ENCODE measurements at places on chromosomes 16 and 17.

GRCh38 chr17:45092911-45093430 is 31.9 kb downstream of the NMT1 start:
- DNase-seq, result no peak

DNA sequence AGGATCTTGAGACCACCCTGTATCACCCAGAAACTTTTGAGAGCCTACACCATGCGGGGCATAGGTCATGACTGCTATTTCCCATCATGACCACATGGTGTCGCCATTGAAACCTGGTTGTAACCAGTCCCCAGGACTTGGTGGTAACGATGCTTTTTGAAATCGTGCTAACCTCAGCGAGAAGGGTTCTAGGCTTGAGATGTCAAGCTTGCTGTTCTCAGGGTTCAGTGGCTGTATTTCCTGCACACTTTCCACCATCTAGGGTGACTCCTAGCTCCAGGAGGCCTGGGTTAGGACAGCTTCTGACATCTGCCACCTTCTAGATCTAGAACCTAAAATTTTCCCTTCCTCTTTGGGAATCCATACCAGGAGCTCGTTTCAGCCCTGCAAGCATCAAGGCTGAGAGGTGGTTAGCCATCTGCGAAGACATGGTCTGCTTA is 13.0 kb upstream of the SPNS3 start:
- DNase-seq, result peak; percentile 54

- DNase-seq, result no peak
Observed at GRCh38 chr17:36185416-36185815, 9.0 kb upstream of the TBC1D3B start.

DNA sequence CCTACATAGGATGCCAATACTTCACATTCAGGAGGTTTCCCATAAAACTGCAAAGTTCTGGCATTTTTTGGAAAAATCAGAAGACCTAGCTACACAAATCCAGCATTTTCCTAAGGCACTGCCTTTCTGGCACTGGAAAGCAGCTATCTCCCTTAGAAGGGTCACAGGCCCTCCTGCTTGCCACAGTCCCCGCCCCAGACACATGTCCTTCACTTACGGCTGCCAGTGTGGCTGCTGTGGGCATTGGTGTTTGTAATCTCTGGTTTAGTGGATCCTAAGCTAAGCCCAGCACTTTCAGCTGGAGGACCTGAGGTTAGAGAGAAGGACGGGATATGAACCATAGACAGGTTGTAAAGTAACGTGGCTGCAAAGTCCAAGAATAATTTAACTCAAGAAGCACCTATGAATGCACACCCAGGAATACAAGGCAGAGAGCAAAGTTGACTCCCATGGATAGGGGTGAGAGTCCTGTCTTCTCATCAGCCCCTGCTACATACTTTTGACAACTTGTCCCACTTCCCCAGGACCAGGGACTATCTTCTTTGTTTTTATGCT is 100.0 kb downstream of the XYLT1 start:
- DNase-seq, result no peak

GRCh38 chr16:85136213-85136701 is 24.0 kb upstream of the CIBAR2 start:
- peak; percentile 26 for DNase-seq

DNA sequence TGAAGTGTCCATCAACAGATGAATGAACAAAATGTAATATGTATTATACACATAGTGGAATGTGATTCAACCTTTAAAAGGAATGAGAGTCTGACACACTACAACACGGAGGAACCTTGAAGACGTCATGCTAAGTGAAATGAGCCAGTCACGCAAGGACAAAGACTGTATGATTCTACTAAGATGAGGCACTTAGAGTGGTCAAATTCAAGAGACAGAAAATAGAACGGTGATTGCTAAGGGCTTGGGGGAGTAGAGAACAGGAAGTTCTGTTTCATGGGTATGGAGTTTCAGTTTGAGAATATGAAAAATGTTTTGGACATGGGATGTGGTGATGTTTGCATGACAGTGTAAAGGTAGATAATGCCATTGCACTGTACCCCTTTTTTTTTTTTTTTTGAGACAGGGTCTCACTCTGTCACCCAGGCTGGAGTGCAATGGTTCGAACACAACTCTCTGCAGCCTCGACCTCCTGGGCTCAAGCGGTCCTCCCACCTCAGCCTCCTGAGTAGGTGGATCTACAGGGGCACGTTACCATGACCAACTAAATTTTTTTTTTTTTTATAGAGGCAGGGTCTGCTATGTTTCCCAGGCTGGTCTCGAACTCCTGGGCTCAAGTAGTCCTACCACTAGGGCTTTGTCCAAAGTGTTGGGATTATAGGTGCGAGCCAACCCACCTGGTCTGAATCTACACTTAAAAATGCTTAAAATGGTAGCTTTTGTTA is 2.9 kb upstream of the CCDC102A start:
- no peak for DNase-seq

DNA sequence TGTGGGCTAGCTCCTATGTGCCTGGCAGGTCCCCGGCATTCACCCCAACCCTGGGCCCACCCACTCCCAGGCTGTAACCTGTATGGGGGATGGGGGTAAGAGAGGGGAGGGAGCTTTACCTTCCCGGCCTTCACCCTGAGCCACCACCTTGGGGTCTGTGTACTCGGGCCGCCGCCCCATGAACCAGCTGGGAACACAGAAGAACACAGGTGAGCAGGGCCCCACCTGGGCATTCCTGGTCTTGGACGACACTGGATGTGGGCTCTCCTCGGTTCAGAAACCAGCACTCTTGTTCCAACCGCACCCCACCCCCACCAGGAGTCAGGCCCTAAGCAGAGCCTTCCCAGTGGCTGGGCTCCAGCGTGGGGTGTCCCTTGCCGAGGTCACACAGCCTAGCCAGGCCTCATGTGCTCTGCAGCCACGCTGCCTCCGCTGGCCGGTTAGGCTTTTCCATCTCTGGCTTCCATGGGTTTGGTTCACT is 18.8 kb downstream of the B9D1 start:
- DNase-seq, result no peak

- no peak for DNase-seq
Observed at GRCh38 chr16:22186517-22186916, 19.6 kb upstream of the EEF2K start.

- no peak for DNase-seq
Observed at GRCh38 chr16:89453501-89454321, 36.6 kb downstream of the ANKRD11 start.

DNA sequence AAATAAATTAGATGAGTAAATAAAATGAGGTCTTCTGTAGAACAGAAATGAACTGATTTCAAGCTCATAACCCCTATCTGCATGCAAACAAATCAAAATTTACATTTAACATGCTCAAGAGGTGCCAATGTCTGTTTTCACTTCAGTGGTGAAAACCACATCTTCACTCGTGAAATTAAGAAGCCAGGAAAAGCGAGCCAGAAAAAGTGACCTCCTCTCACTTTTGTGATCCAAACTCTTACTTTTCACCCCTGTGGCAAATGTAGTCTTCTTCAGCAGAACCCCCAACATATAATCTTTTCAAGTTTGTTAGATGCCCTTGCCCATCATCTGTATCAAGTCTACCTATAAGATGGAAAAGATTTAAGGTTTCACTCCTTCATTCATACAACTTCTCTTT is 9.5 kb upstream of the QRICH2 start:
- DNase-seq, result no peak

All from CD4-positive, alpha-beta T cell treated with Interferon gamma for 1 hour (primary cell).